ENCODE measurements at places on chromosomes 1 and 21.
A peak's percentile ranks its signal among the peaks of the same experiment; 100 is the strongest.

DNA sequence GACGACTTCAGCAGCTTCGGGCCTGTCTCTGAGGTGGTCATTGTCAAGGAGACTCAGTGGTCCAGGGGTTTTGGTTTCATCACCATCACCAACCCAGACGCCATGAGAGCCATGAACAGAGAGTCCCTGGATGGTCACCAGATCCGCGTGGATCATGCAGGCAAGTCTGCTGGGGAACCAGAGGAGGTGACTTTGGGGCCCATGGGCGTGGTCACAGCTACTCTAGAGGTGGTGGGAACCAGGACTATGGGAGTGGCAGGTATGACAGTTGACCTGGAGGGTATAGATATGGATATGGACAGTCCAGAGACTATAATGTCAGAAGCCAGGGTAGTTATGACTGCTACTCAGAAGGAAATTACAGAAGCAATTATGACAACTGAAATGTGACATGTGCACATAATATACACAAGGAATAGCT, 19.3 kb upstream of the METTL13 start:
- no peak for DNase-seq

DNA sequence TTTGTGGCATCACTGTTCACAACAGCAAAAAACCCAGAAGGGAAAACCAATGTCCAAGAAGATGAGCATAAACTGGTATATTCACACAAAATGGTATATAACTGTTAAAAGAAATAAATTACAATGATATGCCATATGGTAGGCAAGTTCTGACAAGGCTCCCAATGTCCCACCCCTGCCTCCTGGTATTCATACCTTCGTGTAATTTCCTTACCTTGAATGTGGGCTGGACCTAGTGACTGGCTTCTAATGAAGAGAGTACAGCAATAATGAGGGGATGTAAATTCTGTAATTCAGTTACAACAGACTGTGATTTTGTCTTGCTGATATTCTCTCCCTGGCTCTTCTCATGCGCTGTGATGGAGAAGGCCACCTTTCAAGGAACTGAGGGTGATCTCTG, 9.3 kb downstream of the ANKRD45 start:
- DNase-seq: no peak

- no peak for DNase-seq
These were observed 17.1 kb downstream of the PADI3 start for GRCh38 chr1:17265950-17266349.

DNA sequence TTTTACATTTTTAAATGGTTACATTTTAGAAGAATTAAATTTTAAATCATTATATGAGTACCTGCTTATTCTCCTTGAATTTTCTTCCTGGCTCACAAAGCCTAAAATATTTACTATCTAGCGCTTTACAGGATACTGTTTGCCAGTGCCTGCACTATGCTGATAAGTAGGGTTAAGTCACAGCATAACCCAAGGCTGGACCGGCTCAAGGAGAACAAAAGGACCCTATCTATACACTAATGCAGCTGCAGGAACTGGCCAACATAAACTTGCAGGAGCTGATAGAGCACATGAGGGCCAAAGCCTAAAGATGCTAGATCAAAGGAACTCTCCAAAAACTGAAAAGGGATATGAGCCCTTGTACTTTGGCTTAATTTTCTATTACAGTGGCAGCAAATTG, 1086.9 kb upstream of the TMPRSS15 start:
- no peak for DNase-seq

DNA sequence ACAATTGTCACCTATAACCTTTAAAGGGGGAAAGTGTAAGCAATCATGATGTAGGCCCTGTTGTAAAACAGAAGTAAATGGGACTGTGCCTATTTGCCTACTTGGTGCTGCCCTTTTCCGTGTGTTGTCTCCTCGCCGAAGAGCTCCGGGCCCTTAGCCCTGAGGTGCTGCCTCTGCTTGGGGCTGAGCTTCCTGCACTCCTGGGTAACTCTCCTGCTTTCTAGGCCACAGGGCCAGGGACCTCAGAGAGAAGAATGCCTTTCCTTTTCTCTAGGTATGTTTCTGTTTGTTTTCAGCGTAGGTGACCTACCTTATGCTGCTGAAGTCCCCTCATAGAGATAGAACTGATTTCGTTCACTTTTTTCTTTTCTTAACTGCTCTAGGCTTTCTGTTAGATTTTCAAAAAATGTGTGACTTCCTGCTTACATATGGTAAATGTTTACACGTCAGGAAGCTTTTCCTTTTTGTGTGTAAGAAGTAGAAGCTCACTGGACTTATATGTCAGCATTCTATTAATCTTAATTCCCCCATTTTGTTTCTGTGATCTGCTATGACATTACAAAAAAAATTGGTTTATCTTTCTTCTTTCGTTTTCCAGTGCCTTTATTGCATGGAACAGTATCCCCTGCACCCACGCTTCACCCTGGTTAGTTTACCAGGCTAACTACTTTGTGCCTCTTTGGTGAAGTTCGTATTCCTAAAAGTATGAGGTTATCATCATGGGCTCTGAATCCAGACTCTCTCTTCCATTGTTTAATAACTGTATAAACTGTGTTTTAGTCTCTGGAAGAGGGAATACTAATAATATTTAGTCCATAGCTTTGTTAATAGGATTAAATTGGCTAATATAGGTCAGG, 61.7 kb downstream of the ITSN1 start:
- DNase-seq: no peak

GRCh38 chr1:65265651-65266351, 43.5 kb upstream of the DNAJC6 start:
- no peak for DNase-seq

DNA sequence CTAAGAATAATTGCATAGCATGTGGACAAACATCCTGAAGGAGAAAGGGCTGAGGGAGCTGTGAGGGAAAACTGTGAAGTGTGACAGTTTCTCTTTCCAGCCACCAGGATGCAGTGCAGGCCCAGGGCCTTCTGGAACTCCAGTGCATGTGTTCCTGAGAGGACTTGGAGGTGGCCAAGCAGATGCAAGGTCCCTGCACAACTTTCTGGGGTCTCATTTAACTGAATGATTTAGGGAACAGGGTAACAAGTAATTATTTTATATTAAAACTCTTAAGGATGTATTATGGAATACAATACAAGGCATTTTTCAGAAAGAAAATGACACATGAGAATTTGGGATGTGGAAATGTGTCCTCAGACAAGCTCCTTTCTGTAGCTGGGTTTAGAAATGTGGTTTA, 61.2 kb upstream of the MCOLN3 start:
- DNase-seq: peak; percentile 1

DNA sequence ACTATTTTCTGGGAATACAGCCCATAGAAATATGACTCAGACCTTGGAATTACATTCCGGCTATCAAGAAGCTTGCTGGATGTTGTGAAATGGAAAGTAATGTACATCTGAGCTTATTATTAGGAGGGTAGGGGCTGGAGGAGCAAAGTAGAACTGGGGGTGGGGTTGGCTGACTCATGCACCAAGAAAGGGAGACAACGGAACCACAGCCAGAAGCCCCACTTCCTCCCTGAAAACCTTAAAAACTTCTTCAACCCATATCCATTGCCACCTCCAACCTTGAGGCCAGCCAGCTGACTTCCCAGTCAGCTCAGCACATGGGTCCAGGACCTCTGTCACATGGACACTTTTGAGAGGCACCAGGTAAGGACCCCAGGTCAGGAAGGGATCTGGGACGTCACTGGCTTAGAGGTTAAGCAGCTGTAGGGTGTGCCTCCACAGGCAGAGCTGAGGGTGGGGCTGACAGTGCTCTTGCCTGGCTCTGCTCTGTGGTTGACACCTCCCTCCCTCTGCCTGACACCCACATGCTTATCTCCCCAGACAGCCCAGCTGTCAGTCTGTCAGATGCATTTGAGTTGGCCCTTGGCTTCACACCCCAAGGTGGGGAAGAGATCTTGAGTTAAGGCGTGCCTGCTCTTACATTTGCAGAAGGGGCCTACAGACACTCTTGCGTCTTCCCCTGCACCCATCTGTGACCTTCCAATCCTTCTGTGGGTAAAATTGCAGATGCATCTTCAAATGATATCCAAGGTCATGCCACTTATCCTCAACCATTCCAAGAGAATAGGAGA, 5.7 kb upstream of the ZNF683 start:
- DNase-seq: peak; percentile 36

DNA sequence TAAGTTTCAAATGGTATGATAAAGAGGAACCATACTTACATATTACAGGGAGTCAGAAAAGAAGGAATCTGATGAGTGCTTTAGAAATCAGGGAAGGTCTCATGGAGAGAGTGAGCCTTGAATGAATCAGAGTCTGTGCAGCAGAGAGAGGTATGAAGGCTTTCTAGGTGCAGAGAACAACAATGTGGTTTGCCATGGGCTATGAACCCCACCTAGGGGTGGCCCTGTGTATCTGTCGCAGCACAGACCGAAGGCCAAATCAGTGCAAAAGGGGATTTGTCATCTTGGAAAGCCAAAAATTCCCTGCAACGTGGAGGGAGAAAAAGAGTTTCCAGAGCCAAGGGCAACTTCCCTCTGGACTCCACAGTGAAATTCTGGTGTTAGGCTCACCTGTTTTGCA, 3.5 kb downstream of the PAPPA2 start:
- DNase-seq: no peak

GRCh38 chr1:70930062-70930461, 117.6 kb downstream of the PTGER3 start:
- DNase-seq: no peak

- DNase-seq: no peak
These were observed 4.6 kb upstream of the PLA2G2D start for GRCh38 chr1:20123722-20124455.

- no peak for DNase-seq
These were observed 18.1 kb downstream of the USP48 start for GRCh38 chr1:21764615-21765423.

DNA sequence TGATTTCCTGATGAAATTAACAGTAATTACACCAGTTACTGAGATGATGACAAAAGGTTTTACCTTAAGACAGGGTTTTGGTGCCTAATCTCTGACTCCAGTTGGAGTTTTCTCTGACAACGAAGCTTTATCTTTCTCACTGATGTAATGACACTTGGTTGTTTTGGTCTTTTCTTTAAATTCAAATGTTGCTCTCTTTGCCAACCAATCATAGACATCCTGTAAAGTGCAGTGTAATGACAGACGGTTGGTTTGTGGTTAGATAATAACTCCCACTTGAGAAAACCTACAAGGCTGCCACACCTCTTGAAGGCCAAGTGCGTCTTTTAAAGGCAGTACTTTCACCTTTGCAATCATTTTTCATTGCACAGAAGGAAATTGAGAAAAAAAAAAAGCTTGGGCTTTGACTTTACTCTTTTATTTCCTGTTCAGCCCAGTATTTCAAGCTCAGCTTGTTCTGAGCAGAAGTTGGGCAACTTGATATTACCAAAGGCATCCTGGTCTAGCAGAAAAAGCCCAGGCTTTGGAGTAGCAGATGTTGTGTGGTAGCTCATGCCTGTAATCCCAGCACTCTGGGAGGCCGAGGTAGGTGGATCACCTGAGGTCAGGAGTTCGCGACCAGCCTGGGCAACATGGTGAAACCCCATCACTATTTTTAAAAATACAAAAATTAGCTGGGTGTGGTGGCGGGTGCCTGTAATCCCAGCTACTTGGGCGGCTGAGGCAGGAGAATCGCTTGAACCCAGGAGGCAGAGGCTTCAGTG, 14.9 kb downstream of the PDIK1L start:
- DNase-seq: no peak

DNA sequence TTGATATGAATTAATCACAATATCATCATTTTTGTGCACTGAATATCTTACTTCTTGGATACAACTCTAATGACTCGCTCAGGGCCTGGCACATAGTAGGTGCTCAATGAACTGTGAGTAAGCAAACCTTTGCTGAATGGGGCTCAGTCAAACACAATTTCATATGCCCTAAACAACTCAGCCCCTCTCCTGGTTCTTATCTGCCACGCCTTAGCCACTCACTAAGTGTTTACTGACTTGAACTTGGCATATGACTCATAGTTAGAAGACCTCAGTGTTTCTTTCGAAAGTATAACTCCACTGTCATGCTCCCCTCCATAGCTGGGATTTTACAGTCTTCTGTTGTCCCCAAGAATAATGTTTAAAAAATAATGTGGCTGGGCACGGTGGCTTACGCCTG, 4.8 kb upstream of the IFNLR1 start:
- DNase-seq: no peak

Measured in stimulated activated CD4-positive, alpha-beta T cell treated with anti-CD3 and anti-CD28 coated beads, Interleukin-2, amount 100 ng/mL, for 48 hours (primary cell).